ENCODE measurements at places on chromosomes 1 and 21.

DNA sequence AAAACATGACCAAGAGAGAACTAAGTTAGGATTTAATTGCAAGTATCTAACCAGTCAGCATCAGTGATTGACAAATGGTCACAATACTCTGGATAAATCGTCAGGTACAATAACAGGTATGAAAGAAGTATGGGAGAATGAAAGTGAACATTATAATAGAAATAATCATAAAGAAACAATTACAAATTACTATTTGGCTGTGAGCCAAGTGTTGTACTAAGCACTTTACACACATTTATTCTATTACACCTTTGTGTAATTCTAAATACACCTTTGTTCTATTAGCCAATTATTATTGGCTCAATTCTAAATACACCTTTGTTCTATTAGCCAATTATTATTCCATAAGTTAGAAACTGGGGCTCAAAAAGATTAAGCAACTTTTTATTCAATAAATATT, 114.7 kb downstream of the KCNH1 start:
- no peak for DNase-seq

DNA sequence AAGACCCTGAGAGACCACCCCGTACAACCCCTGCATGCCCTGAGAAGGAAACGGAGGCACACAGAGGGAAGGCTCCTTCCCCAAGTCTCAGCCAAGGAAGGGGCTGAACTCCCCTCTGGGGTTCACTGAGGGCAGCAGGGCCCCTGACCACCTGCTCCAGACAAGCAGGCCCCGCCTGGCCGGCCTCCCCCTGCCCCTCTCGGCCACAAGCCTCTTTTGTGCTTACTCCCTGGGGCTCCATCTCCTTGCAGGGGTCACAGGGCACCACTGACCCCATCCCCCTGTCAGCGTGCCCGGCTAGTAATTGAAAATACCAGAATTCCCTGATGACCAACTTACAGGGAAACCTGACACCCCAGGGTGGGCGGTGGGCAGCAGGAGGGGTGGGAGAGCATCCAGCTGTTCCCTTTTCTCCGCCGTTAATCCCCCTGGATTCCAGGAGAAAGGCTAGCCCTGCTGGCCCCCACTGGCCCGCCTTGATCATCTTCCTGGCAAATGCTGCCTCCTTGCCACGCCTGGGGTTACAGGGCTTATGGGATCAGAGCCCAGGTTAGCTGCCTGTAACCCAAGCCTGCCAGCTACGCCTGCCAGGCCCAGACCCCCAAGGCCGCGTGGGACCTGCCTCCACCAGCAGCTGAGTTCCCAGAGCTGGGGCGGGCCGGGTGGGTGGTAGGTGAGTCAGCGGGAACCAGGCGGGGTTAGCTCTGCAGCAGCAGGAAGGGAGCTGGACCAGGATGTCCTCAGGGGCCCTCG, 96.1 kb downstream of the LACTBL1 start:
- no peak for DNase-seq

DNA sequence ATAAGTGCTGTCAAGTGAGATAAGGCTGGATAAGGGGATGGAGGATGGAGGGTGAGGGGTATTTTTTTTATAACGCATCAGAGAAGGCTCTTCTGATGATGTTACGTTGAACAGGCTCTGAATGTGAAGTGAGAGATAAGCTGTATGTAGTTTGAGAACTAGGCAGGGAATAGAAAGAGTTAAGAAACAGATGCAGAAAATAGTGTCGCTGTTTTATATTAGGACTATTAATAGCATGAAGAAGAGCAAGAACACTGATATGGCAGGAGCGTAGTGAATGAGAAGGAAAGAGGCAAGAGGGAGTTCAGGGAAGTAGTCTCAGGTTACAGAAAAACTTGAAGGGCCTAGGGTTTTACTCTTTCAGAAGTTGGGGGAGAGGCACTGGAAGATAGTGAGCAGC, 59.8 kb downstream of the GPR88 start:
- no peak for DNase-seq

DNA sequence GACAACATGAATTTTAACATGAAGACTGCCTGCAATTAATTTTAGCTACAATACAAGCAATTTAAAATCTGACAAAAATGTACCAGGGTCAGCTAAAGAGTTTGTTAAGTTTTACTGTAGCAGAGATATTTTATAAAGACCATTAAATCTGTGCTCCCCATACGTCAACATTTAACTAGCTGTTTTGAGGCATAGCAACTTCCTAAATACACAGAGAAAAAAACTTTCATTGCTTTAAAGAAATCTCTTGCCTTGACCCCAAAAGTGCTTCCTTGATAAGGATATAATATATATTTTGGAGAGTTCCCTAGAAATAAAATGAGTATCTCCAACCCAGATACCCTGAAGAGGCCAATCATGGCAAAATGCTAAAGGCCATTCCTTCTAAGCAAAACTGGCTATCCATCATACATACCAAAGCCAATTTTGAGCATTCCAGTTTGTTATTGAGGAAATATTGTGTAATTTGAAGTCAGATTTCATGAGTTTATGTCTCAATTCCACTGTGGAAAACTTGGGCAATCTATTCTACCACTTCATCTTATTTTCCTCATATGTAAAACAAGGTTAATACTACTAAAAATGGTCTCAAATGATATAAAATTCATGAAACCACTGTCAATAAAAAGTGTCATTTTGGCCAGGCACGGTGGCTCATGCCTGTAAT, 19.1 kb downstream of the ASPM start:
- no peak for DNase-seq

DNA sequence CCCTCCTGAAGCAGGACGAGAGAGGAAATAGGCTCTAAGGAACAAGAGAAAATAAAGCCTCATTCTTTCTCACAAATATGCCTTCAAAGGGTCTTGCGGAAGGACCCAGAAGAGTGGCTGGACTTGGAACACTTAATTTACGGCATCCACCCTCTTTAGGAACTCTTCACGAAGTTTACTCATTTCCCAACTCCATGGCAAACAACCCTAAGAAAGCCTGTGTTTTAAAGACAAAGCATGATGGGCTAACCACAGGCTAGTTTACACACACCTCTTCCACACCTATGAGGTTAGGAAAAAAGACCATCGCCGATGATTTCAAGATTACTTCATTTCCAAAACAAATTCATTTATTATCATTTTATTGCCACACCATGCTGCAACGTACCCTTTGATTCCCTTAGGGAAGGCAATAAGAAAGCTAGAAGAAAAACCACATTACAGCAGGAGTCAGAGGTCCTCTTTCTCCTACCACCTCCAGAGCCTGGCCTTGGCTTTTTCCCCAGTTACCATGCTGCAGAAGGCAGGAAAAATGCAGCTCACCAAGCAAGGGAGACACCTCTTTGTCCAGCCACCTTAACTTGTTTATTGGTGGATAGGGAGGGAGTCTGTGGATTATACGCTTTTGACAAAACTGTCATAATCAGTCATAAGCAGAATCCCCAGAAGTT, 29.6 kb downstream of the CHI3L2 start:
- DNase-seq: no peak

DNA sequence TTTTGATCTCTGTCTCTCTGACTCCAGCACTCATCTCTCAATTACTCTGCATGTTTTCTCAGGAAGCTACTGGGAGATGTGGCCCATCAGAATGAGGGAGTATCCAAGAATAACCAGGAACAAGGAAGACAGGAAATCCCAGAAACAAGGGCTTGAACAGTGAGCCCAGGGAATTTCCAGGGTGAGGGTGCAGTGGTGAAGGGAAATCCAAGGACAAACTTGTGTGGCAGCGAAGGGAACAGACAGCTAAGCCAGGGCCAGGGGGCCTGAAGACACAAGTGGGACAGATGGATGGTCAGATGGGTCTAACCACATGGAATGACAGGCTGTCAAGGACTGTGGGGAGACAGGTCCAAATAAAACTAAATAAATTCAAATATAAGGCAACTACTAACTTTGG, 121.8 kb upstream of the ERRFI1 start:
- DNase-seq: no peak

DNA sequence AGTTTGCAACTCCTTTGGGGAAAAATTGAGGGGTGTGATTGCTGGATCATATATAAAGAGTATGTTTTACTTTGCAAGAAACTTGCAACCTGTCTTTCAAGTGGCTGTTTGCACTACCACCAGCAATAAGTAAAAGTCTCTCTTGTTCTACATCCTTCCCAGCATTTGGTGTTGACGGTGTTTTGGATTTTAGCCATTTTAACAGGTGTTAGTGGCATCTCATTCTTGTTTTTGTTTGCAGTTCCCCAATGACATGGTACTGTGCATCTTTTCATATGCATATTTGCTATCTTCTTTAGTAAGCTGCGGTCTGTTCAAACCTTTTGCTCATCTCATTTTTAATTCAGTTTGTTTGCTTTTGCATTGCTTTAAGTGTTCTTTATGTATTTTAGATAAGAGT, 535.5 kb downstream of the LRRIQ3 start:
- DNase-seq: no peak

- DNase-seq: no peak
Measured at GRCh38 chr1:164953098-164953497, 394.1 kb downstream of the PBX1 start.

GRCh38 chr1:117176579-117176978, 34.1 kb downstream of the VTCN1 start:
- no peak for DNase-seq

DNA sequence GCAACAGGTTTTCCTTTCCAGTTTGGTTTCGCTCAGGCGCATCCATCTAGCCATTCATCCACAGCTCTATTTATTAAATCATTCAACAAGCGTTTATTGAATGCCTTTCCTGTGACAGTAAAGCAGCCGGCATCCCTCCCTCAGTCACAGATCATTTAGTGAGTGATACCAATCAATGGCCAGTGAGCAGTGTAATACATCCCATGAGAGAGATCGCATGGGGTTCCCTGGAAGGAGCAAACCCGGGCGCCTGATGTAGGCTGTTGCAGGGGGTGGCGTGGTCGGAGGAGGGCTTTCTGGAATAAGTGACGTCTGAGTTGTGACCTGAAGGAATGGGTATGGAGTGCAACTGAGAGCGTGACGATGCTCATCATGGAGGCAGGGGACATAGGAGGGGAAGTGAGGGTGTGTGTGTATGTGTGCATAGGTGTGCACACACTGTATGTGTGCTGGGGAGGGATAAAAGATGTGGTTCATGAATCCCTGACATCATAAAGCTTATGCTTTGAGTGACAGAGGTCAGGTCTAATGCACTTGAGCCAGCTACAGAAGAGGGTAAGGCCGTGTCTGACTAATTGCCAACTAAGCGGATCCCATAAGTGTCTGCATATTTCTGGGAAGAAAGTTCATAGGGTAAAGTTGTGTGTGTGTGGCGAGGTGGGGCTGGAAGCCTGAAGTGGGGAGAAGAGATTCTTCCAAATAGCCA, 6.6 kb downstream of the FCMR start:
- no peak for DNase-seq

GRCh38 chr1:179474713-179475112, 101.0 kb downstream of the NPHS2 start:
- no peak for DNase-seq

DNA sequence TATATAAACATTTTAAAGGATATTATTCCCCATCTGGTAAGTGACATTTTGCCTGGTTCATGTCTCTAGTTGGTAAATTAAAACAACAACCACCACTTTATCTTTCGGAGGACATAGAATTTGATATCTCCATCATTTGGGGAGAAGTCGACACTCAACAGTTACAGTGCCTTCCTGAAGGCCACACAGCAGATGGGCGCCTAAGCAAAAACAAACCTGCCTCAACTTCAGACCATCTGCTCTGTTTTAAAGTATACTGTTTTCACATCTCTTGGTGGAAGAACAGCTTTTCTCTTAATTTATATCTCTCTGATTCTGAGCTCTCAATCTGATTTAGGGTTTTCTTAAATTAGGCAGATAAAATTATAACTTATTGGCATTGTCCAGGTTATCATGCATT, 282.2 kb downstream of the RYR2 start:
- no peak for DNase-seq

DNA sequence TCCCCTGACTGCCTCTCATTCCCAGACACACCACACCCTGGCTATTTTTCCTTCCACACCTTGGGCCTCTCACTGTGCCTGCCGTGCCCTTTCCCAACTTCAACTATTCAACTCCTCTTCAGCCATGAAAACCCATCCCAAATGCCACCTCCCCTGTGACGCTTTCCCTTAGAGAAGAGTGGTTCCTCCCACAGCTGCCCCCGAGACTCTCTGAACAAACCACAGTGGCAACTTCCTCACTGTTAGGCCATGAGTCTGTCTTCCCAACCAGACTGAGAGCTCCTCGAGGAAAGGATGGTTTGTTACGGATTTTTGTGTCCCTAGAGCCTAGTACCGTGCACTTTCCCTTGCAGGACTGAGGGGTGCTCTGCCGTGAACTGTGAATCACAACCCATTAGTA, 59.2 kb downstream of the LRRN2 start:
- DNase-seq: no peak

DNA sequence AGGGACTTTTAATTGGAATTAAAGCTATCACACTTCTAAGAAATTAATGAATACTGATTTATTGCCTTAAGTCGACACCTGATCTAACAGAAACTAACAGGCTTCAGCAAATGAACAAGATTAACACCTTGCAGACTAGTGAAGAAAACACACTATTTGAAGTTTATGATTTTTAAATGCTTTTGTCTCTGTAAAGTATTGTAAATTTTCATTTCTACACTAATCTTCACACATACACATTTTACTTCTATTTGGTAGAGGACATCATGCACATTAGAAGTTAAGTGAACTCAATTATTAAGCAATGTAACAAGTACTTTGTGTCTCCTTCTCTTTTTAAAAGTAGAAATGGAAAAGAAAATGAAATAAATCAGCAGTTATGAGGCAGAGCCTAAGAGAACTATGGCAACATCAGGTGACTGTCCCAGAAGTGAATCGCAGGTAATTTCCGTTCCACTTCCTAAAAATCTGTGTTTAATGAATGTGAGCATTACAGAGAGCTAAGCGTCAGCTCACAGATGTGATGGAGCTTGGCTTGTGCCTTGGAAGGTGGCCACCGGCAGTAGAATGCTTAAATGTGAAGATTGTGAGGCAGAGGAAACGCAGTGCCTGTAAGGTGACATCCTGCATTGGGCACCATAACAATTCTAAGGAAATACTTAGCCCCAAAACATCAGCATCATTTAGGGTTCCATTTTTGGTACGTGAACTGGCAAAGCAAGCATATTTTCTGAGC, 1.2 kb downstream of the PRMT2 start:
- no peak for DNase-seq

DNA sequence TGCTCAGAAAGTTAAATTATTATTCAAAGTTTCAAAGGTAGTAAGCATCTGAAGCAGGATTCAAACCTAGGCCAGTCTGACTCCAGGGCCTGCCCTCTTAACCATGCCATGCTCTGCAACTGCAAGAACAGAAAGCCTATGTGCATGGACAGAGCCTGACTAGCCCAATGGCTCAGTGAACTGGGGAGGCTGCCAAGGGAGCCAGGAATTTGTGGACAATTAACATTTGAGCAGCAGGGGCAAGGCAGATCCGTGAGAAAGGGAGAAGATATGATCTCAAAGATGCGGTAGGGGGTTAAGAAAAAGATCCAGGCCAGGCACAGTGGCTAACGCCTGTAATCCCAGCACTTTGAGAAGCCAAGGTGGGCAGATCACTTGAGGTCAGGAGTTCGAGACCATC, 6.5 kb upstream of the ATP1A4 start:
- DNase-seq: no peak

DNA sequence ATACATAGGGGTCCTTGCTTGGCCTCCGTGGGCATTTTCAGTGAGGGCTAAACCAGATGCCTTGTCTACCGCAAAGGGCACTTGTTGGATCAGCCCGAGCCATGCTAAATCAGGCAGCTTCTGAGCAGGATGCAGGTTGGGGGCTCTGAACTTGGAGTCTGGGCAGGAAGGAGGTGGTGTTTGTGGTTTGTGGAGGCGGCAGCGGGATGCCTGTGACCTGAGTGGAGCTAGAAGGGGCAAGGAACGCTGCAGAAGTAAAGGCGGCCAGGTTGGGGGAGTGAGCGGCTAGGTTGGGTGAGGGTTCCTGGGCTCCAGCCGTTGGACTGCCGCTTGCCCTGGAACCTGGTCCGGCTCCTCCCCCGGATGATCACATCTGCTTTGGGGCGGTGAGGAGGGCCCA, 183.9 kb downstream of the CAMTA1 start:
- DNase-seq: no peak

Measured in effector CD4-positive, alpha-beta T cell (primary cell).